Inflammatory macrophage treated with lipopolysaccharide for 1 hour (primary cell): ENCODE measurements at places on chromosomes 5 and 9.

- no peak for DNase-seq
These were observed 62.1 kb downstream of the GAS1 start for GRCh38 chr9:86885232-86885631.

- DNase-seq, result no peak
These were observed 424.8 kb upstream of the DMAC1 start for GRCh38 chr9:8224381-8224801.

GRCh38 chr5:57221049-57221568, 47.2 kb downstream of the GPBP1 start:
- DNase-seq, result peak; percentile 95

DNA sequence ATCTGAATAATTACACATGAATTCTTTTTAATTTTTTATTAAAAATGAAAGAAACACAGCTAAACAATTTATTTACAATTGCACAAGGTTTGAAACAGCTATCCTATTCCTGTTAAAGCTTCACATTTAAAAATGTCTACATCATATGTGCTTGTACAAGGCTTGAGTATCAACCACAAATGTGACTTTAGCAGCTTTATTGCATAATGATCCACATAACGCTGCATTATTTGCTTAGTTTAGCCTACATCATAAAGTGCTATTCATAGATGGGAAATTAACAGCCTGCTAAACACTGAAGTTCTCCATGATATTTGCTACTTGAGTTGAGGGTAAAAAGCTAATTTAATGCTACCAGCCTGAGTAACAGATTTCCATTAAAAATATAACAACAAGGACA, 45.0 kb downstream of the TRIM36 start:
- DNase-seq, result no peak

- no peak for DNase-seq
These were observed 379.7 kb downstream of the PSAT1 start for GRCh38 chr9:78676623-78677022.

DNA sequence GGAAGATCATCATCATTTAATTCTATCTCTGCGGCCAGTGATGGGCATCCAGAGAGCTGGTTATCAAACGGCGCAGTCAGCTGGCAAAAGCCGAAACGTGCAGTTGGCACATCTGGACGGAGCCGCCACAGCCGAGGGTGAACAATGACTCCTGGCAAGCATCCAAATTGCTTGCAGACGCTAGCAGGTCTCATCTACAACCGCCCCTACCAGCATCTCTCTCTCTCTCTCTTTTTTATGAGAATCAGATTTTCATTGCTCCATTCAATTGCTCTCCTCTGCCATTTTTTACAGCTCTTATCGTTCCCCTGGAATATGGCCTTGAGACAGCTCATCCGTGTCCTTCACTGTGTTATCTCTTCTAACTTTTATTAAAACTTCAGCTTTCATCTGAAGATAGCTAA, 165.2 kb downstream of the MAPKAP1 start:
- DNase-seq, result no peak

GRCh38 chr5:168301593-168302390, 10.3 kb downstream of the WWC1 start:
- DNase-seq, result no peak

DNA sequence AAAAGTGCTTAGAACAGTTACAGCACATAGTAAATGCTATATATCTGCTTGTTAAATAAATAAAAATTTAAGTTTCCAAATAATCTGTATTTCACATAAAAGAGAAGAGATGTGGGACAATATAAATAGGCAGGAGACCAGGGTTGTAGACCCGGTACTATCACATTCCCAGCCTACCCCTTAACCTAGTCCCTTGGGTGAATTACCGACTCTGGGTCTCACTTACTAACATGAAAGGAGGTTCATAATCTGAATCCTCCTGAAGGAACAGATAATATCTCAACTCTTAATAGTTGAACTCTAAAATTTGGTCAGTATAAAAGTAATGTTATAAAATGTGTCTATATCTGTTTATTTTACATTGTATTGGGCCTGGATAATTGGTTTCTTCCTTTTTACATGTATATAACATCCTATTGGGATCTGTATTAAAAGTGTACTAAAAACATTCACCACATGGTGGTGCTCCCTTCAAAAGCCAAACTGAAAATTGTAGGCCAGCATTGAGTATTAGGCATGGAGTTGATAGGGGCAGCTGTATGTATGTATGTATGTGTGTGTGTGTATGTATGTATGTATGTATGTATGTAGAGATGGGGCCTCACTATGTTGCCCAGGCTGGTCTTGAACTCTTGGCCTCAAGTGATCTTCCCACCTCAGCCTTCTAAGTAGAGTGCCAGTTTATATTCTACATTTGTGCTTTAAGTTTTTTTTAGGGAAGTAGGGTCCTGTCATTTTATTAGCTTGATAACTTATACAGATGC, 64.2 kb upstream of the ABL1 start:
- DNase-seq, result peak; percentile 73

GRCh38 chr9:31023847-31024246, 1360.6 kb upstream of the ACO1 start:
- no peak for DNase-seq

- no peak for DNase-seq
These were observed 214.3 kb upstream of the GRIA1 start for GRCh38 chr5:153276151-153276550.

DNA sequence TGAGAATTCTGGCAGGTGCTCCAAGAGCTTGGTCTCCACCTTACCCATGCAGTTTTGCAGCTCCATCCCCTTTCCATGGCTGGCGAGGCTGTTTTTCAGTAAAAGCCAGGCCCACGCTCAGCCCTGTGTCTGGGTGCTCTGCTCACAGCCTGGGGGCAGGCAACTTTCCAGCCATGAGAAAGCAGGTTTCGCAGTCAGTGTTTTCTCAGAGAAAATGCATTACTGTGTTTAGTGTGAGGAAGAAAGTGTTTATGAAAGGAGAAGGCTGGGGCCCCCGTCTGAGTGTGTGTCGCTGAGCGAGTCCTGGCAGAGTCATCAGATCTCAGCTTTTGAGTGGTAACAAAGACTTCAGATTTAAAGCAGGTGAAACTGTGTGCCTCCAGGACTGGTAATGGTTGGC, 248.1 kb downstream of the IRX1 start:
- DNase-seq, result no peak

- DNase-seq, result peak; percentile 69
These were observed 129.7 kb downstream of the CEMIP2 start for GRCh38 chr9:71638627-71639026.

GRCh38 chr5:71751422-71751821, 32.3 kb downstream of the CARTPT start:
- DNase-seq, result no peak

DNA sequence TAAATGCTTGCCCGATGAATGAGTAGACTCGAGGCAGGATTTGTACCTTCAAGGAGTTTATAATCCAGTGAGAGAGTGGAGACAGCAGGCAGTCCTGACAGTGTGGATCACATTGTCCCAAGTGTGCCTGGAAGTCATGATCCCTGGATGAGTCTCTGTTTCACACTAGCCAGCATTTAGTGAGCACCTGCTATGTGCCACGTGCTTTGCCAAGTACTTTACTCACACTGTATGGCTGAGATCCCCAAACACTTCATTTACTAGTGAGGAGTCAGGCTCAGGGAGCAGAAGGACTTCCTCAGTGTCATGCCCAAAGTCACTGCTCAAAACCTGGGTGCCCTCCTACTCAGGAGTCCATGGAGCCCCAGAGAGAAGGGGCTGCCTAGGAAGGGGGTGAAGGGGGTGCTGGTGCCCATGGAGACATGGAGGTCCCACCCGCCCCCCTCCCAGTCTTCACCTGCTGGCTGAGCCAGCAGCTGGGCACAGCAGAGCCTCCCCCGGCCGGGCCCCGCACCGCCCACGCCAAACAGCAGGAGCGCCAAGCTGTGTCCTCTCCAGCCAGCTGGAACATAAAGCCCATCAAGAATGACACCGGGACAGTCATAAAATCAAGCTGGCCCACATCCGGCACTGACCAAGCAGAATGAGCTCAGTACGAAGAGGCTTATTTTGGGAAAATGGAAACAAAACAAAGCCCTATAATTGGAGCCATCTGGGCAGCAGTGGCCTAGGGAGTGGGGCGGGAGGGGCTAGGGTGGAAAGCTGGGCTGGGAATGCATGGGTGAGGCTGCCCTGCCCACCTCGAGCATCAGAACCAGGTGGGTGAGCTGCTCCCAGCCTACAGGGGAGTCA, 10.6 kb downstream of the LAMC3 start:
- no peak for DNase-seq

GRCh38 chr9:73155377-73155776, 3.7 kb downstream of the ANXA1 start:
- no peak for DNase-seq

- no peak for DNase-seq
These were observed 13.9 kb downstream of the RAI14 start for GRCh38 chr5:34669931-34670516.

GRCh38 chr5:58106754-58107410, 353.0 kb downstream of the PLK2 start:
- DNase-seq, result no peak

GRCh38 chr9:116320290-116320689, 166.7 kb downstream of the PAPPA start:
- no peak for DNase-seq

- DNase-seq, result no peak
These were observed 386.9 kb upstream of the TLE4 start for GRCh38 chr9:79184831-79185230.

GRCh38 chr9:20805766-20806165, 121.7 kb downstream of the FOCAD start:
- no peak for DNase-seq

GRCh38 chr9:23582836-23583235, 243.2 kb downstream of the ELAVL2 start:
- DNase-seq, result no peak

DNA sequence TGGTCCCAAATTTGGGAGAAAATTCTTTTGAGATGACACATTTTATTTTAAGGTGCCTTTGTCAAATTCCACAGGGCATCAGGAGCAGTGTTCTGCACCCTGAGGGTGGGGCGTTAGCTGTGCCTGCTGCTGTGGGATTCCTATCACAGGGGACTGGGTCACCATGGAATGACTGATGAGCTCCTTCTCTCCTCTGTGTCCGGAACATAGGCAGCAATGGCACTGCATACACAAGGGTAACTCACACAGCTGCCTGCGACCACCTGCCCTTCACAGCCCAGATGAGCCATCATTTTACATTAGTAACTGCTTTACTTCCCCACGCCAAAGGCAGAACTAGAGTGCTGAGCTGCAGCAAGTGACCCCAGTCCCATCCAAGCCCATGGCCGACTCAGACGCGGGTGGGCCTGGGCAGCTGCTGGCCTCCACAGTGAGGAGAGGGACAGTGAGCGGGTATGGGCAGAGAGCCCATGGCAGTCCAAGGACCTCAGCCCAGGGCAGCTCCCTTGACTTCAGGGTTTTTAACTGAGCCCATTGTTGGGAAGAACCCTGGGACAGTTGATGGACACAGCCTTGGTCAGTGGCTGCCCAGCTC, 93.7 kb downstream of the GADD45G start:
- DNase-seq, result no peak

DNA sequence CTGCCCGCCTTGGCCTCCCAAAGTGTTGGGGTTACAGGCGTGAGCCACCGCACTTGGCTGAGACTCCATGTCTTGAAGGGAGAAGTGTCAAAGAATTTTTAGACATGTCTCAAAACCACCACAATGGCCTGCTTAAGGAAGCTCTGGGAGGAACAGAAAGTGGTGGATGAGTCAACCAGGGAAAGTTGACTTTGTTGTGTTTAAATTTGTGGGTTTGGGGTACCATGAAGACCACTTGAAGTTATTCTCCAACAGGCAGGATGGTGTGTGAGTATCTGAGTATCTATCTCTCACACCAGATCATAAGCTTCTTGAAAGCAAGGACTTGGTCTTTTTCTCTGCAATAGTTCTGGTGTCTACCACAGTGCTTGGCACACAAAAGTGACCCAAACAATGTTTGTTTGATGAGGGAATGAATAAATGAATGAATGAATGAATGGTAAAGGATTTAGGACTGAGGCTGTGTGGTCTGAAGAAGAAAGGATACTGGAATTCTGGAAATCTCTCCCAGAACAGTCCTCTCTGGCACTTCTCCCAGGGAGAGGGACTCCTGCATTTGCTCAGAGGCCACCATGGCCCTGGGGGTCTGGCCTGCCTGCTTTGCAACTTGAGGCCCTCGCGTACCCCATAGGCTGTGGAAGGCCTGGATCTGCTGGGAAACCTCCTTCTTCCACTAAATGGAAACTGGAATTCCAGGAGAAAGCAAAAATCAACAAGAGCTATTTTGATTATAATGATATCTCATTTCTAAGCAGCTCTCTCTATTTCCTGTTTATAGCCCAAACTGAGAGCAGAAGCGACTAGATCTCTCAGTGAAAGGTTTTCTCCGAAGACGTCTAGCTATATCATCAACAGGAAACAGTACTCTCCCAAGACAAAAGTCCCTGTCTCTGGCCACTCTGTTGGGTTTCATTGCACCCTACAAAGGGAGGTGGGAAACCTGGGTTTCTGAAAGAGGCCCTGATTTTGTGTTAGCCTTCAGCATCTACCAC, 187.9 kb downstream of the PALM2AKAP2 start:
- peak; percentile 68 for DNase-seq

GRCh38 chr5:153096381-153096780, 394.1 kb upstream of the GRIA1 start:
- DNase-seq, result no peak

DNA sequence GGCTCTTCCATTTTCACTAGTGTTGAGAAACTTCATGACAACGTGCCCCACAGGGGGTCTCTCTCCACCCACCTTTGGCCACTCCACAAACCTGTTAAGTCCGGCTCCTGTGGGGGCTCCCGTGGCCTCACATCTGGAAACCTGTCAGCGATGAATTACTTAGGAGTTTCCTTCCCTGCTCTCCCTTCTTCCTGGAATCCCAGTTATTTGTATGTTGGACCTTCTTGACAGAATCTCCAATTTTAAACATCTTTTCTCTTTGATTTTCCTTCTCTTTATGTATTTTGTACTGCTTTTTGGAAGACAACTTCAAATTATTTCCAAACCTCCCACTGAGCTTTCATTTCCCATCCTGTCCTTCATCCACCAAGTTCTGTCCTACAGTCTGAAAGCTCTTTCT, 55.1 kb upstream of the NRARP start:
- no peak for DNase-seq

DNA sequence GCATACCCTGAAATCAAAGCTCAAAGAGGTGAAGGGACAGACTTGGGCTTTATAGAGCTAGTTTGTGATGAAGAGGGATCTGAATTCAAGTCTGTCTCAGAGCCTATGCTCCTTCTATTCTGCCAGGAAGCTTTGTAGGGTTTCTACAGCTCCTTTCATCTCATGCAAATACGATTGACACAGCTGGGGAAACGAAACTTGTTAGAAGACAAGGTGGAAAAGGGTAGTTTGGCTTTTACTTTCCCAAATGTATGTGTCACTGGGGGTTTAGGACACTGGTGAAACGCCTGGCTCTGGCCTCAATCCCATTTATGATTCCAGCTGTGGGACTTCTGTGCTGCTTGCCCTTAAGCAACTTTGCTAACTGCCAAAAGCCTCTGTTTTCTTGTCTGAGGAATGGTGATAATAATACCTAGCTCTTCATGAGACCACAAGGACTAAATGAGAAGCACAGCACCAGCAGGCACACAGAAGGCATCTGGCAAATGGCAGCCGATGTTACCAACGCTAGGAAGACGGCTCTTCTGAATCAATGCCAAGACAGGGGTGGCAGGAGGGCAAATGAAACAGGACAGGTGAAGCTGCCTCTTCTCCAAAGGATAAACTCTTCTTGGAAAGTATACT, 70.3 kb upstream of the EQTN start:
- DNase-seq, result peak; percentile 60
